ENCODE measurements at places on chromosomes 11 and 22. TPM values are rescaled to one million over a fixed set of nuclear protein-coding genes. Genes with fewer than 3 reads are reported as not detected.

YPEL4 gene
- polyA plus RNA-seq: 25.0 TPM

ADM2 gene
- 15.2 TPM for polyA plus RNA-seq

MB gene
- 2.7 TPM for polyA plus RNA-seq

FADS2 gene
- polyA plus RNA-seq: 266 TPM

FUT4 gene
- 0.76 TPM for polyA plus RNA-seq

TOB2 gene
- polyA plus RNA-seq: 34.4 TPM

TEAD1 gene
- polyA plus RNA-seq: 32.4 TPM

CEND1 gene
- polyA plus RNA-seq: 105 TPM

KRTAP5-8 gene
- polyA plus RNA-seq: not detected

FZD4 gene
- polyA plus RNA-seq: 2.9 TPM

POU2F3 gene
- polyA plus RNA-seq: 0.58 TPM

LSP1 gene
- 3.7 TPM for polyA plus RNA-seq

PGA3 gene
- 0.24 TPM for polyA plus RNA-seq

GPR83 gene
- 3.4 TPM for polyA plus RNA-seq

YWHAH gene
- polyA plus RNA-seq: 285 TPM

LGALS12 gene
- polyA plus RNA-seq: not detected

TRIM6 gene
- 0.14 TPM for polyA plus RNA-seq

OR5T3 gene
- not detected for polyA plus RNA-seq

OPCML gene
- polyA plus RNA-seq: 5.5 TPM

HIC2 gene
- polyA plus RNA-seq: 1.7 TPM

MOV10L1 gene
- polyA plus RNA-seq: 0.58 TPM

TPBGL gene
- 3.0 TPM for polyA plus RNA-seq

FGF19 gene
- polyA plus RNA-seq: not detected

C11orf91 gene
- polyA plus RNA-seq: not detected

OLFML1 gene
- 2.3 TPM for polyA plus RNA-seq

RAPSN gene
- 0.24 TPM for polyA plus RNA-seq

ZNF214 gene
- polyA plus RNA-seq: 1.2 TPM

HPX gene
- polyA plus RNA-seq: 0.61 TPM

SYVN1 gene
- 35.4 TPM for polyA plus RNA-seq

OR8G1 gene
- not detected for polyA plus RNA-seq

C11orf87 gene
- polyA plus RNA-seq: 2.1 TPM

SLC17A6 gene
- polyA plus RNA-seq: 0.41 TPM

POLA2 gene
- 26.4 TPM for polyA plus RNA-seq

RAB38 gene
- polyA plus RNA-seq: 0.39 TPM

GAL3ST1 gene
- 16.0 TPM for polyA plus RNA-seq

ADAMTS15 gene
- polyA plus RNA-seq: 1.3 TPM

LRRC74B gene
- polyA plus RNA-seq: not detected

SLC7A4 gene
- 7.3 TPM for polyA plus RNA-seq

BTBD18 gene
- not detected for polyA plus RNA-seq

SUSD2 gene
- 2.7 TPM for polyA plus RNA-seq

EIF3F gene
- polyA plus RNA-seq: 292 TPM

PRRG4 gene
- 0.90 TPM for polyA plus RNA-seq

PGA4 gene
- 0.66 TPM for polyA plus RNA-seq

GGTLC2 gene
- polyA plus RNA-seq: not detected

CD3E gene
- polyA plus RNA-seq: 1.7 TPM

PANX3 gene
- polyA plus RNA-seq: not detected

NUP160 gene
- 12.8 TPM for polyA plus RNA-seq
